Inflammatory macrophage treated with lipopolysaccharide for 4 hours (primary cell): ENCODE measurements at places on chromosomes 1 and 21.

- no peak for DNase-seq
Observed at GRCh38 chr1:53362270-53362669, 34.4 kb upstream of the LRP8 start.

GRCh38 chr1:77287535-77287934 lies 5.7 kb downstream of the AK5 start:
- DNase-seq = peak; percentile 22

DNA sequence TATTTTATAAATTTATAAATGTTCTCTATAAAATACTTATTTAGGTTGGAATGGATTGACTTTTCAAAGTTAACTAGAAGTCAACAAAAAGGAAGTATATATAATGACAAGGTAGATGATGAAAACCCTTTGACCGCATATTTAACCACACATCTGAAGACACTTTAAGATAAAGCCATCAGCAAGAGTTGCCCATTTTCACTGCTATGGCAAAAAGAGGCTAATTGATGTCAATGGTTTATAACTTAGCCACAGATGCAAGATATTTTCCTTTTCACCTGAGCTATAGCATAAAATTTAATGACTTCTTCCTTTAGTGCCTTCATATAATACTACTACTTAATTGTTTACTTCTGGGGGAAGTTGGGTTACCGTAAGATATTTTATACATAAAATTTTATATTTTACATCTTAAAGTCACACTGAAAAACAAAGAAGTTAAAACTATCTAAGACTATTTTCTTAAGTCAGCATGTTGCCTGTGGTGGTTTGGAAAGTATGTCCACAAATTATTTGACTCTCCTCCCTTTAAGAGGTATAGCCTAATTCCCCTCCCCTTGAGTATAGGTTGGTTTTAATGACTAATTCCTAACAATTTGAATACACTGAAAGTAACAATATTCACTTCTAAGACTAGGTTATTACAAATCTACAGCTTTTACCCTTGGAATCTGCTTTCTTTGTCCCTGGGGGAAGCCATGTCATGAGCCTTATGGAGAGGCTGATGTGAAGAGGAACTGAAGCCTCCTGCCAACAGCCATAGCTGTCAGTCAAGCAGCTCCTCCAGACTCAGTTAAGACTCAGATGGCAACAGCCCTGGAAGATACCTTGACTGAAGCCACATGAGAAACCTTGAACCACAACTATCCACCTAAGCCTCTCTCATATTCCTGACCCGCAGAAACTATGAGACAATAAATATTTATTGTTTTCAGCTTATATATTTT lies 40.3 kb upstream of the LRRC8B start:
- peak; percentile 29 for DNase-seq

- DNase-seq = no peak
Observed at GRCh38 chr1:208150833-208151458, 93.2 kb downstream of the PLXNA2 start.

- no peak for DNase-seq
Observed at GRCh38 chr1:15724949-15725880, 10.8 kb upstream of the SLC25A34 start.

- DNase-seq = no peak
Observed at GRCh38 chr1:183840140-183840539, 35.2 kb downstream of the RGL1 start.

- DNase-seq = no peak
Observed at GRCh38 chr1:92169214-92170005, 48.3 kb upstream of the C1orf146 start.
